ENCODE measurements at places on chromosomes 16 and 17.
A peak's percentile ranks its signal among the peaks of the same experiment; 100 is the strongest.

DNA sequence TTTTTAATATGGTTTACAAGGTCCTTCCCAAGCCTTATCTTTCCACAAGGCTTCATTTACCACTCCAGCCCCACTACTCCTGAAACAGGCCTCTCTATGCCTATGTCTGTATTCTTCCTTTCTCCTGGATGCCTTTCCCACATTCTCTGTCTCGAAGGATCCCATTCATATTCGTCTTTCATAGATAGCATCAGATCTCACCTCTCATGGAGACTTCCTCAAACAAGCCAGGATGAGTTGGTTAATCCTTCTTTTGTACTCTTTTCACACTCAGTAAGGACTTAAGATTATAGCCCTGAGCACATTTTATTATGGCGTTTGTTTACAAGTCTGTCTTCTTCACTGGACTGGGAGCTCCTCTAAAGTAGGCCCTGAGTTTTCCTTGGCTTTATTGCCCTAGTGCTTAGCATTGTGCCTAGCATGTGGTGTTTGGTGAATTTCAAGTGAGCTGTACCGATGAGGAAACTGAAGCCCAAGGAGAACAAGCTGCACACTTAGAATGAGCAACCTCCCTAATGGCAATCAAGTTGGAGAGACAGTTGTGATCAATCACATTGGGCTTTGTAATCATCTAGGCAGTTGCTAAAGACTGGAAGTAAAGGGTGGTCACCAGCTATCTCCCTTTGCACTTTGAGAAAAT lies 10.0 kb upstream of the TBX4 start:
- DNase-seq: no peak

- no peak for DNase-seq
Measured at GRCh38 chr17:5794881-5795506, 210.7 kb upstream of the NLRP1 start.

GRCh38 chr16:79509211-79509631 lies 91.3 kb downstream of the MAF start:
- no peak for DNase-seq

- DNase-seq: peak; percentile 35
Measured at GRCh38 chr17:19812407-19812806, 55.3 kb downstream of the ULK2 start.

DNA sequence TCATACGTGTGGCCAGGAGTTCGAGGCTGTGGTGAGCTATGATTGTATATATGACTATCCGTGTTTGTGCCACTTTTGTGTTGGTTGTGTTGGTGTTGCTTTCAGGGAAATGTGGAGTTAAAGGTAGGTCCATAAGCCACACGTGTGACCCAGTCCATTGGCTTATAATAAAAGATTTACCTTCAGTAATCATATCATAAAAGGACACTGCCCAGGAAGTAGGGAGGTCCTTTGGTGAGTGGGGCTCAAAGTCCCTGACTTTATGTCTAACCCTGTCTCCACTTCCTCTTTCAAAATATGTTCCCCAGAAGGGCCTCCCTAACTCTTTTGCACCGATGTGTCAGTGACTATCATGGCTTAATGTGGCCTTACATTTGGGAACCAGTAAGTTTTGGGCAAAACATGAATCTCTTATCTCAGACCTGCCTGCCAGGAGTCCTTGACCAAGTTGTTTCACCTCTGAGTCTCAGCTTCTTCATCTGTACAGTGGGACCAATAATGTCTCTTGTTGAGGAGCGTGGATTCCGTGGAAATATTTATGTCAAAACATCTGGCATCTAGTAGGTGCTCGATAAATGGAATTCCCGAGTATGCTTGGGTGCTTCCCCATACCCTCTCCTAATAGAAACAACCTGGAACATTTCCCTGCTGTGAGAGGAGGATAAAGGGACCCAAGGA lies 4.8 kb downstream of the TNP2 start:
- DNase-seq: no peak

DNA sequence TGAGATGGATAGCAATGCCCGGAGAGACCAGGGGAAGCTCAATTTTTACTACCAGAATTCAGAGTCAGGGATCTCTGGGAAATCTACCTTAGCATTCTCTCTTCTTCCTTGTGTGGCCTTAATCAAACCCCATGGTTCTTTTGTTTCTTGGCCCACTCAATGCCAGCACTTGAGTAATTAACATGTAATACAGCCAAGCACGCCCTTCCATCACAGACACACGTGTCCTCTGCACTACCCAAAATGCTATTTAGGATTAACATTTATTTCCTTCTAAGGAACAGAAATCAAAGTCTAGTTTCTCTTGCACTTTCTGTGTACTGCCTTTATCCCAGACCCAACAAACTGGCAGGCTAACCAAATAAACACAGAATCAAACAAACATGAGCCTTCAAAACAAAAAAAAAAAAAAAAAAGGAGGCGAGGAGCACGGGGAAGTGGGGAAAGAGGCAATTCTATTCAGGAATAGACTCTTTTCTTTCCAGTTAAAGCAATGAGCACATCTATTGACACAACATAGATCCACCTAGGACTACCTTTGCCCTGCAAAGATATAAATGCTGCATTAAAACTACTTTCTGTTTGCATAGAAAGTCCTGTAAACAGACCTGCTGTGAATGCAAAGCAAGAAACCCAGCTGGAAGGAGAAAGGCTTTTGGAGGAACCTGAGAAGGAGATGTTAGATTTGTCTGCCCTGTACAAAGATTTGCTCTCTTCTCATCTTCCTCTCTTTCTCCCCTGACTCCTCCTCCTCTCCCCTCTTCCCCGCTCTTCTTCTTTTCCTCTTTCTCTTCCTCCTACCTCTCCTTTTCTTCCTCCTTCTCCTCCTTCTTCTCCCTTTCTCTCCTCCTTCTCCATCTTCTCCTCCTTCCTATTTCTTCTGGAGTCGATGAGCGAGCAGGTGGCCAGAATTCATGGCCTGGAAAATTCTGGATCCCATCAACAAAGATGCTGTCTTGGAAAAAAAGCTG lies 294.4 kb downstream of the NPIPA8 start:
- DNase-seq: no peak

DNA sequence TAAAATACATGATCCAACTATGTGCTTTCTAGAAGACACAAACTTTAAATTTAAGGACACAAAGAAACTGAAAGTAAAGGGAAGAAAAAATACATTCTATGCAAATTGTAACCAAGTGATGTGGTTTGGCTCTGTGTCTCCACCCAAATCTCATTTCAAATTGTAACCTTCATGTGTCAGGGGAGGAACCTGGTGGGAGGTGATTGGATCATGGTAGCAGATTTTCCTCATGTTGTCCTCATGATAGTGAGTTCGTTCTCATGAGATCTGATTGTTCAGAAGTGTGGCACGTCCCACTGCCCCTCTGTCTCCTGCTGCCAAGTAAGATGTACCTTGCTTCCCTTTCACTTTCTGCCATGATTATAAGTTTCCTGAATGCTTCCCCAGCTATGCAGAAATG lies 15.0 kb downstream of the OR1A1 start:
- no peak for DNase-seq

GRCh38 chr16:30033270-30033669 lies 2.2 kb upstream of the TLCD3B start:
- DNase-seq: no peak

DNA sequence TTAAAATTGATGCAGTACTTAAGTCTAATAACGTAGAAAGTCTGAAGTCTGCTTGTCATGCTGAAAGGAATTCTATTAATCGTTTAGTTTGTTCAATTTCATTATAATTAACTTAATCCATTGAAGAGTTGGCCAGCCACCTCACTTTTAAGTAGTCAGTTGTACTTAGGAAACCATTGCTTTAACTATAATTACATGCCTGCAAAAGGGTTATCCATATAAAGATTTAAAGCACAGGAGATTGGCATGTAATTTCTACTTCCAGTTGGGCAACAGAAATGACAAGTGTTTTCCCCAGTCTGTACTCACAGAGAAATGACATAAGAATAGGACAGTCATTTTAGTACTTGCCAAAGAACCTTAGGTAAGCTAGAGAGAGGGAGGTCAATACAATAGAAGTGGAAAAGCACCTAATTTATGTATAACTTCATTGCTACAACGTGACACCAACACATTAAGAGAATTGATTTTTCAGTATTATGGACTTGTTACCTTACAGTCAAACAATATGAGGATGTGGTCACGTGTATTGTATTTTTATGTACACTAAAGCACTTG lies 3.7 kb upstream of the USP32 start:
- DNase-seq: no peak

- no peak for DNase-seq
Measured at GRCh38 chr17:50938821-50939541, 72.8 kb upstream of the TOB1 start.

DNA sequence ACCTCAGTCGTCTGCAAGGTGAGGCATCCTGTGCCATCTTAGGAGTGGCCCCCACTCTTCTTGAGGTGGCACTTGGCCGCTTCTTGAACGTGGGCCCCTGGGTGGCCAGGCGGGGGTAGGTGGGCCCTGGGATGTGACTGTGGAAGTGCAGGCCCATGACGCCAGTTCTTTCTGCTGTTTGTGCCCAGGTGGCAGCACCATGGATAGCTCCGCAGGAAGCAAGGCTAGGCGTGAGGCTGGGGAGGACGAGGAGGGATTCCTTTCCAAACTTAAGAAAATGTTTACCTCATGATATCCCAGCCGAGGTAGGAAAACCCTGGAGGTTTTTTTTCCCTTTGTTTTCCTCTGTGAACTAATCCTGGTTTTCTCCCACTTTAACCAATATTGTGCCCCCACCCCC lies 19.8 kb downstream of the NMRAL1 start:
- DNase-seq: no peak

- no peak for DNase-seq
Measured at GRCh38 chr16:78443542-78444364, 344.3 kb downstream of the WWOX start.

DNA sequence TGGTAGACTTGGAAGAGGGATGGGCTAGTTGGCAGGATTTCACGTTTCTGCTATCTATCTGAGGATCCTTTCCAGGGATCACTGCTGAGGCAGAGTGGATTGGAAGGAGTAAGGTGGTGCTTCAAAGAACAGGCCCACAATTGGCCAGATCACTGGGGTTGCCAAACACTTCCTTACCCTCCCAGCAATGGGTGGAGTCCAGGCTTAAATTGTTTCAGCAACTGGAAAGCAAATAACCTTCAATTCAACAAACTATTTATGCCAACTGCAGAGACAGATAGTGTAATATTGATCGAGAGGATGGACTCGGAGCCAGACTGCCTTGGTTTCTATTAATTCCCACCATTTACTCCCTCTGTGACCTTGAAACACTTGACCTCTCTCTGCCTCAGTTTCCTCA lies 2.1 kb downstream of the ARRB2 start:
- DNase-seq: no peak

- DNase-seq: peak; percentile 25
Measured at GRCh38 chr16:58331024-58331707, 36.3 kb upstream of the PRSS54 start.

DNA sequence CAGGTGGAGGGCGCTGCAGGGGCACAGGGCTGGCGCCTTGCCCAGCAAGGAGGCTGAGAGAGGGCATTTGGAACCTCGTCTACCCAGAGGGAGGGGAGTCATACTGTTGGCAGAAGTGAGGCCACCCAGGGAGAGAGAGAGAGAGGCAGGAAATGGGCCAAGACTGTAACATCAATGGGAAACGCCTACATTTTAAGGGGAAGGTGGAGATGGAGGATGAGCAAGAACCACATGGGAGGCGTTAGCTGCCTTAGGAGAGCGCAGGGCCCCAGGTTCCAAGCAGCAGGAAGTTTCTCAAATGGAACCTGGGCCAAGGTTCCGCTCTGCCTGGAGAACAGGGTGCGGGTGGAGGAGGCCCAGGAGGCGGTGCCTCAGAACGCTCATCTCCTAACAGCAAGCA lies 2.7 kb upstream of the WFDC1 start:
- no peak for DNase-seq

DNA sequence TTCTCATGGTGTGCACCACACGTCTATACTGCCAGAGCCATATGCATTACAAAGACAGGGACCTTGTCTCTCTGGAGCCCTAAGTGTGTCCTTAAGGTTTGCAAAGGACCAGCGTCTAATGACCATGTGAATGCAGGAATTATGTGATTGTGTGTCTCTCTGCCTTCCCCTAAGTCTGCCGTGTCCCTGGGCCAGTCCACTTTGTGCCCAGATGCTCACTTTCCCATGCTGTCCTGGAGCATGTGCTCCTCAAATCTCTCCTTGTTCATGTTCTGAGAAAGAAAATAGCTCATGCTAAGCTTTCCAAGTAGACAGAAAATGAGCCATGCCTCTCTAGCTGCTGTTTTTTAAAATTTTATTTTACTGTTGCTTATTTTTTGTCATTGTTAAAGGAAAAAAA lies 125.5 kb downstream of the RBFOX1 start:
- no peak for DNase-seq

GRCh38 chr16:57471852-57472664 lies 9.6 kb downstream of the POLR2C start:
- DNase-seq: no peak

DNA sequence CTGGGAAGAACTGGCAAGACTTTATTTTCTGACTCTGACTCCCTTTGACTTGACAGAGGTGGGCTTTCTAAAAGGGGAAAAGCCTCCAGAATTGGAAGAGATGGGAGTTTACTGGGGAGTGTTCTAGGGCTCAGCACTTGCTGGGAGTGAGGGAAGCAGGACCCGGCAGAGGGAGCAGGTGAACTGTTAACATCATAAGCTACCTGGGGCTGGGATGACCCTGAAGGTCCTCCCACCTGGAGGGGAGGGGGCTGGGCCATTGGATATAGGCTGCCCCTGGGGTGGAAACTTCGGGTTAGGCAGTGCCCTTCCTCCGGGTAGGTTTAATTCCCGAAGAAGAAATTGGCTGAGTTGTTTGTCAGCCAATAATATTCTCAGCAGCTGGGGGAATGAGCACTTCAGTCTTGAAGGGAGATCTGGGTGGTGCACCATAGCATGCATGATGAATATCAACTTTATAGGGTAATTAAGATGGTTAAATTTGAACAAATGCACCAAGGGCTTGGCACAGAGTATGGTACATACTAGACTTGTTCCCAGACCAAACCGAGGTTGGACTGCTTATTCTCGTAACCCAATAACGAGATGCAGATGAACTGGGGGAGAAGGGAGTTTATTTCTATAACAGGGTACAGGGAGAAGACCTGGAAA lies 337.0 kb downstream of the HAPSTR1 start:
- no peak for DNase-seq

GRCh38 chr17:34487626-34488025 lies 91.8 kb upstream of the TMEM132E start:
- no peak for DNase-seq

DNA sequence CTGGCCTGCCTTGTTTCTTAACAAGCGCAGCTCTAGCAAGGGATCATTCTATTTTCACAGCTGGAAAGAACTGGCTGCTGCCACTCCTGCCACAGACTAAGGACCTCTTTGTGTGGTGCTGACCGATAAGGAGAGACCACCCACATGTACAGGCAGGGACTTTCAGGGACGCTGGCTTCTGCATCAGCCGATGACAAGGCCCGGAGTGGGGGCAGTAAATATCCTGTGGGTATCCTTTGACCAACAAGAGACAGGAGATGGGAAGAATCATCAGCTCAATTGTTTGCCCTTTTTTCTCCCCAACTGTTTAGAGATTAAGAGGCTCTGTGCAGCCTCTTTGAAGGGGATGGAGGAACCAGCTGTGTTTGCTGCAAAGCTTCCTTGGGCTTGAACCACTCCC lies 9.2 kb upstream of the ITPRIPL2 start:
- no peak for DNase-seq

- no peak for DNase-seq
Measured at GRCh38 chr17:27396045-27396444, 60.2 kb upstream of the KSR1 start.

GRCh38 chr17:79263191-79263590 lies 188.6 kb downstream of the ENGASE start:
- no peak for DNase-seq
